Stimulated activated CD8-positive, alpha-beta memory T cell treated with anti-CD3 and anti-CD28 coated beads, Interleukin-12 subunit alpha, Interleukin-12 subunit beta, amount 100 ng/mL, for 1 hour (primary cell): ENCODE measurements at places on chromosomes 16 and 17.
A peak's percentile ranks its signal among the peaks of the same experiment; 100 is the strongest.

DNA sequence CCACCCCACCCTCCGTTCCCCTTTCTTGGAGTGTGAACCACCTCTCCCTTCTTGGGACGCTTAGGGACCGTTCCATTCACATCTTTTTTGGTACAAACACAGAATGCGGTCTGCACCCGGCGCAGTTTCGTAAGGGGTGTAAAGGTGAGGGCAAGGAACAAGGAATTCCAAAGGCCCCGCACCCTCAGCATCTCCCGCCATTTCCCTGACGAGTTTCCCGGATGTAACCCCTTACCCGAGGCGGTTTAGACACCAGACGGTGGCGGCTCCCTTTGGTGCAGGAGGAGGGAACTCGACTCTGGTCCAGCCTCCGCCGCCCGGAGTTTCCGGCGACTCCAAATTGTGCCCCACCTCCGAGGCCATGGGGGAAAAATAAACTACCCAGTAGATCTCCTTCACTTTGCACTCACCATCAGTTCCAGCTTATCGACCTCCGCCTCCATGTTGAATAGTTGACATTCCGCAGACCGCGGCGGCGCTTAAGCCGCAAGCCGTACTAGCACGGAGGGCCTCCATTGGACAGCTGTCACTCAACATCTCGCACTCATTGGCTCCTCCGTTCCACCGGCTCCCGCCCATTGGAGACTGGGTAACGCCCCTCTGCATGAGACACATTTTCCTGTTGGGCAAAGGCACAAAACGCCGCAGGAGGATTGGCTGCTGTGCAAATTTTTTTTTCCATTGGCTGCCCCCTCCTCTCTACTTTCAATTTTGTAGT lies at the start of gene SKA2:
Gene SKA2, minus strand, starts transcription at position 466 of the 718 bp plus-strand sequence. Its CDS starts 23 bp downstream, at position 443.
- peak; percentile 96 for DNase-seq

DNA sequence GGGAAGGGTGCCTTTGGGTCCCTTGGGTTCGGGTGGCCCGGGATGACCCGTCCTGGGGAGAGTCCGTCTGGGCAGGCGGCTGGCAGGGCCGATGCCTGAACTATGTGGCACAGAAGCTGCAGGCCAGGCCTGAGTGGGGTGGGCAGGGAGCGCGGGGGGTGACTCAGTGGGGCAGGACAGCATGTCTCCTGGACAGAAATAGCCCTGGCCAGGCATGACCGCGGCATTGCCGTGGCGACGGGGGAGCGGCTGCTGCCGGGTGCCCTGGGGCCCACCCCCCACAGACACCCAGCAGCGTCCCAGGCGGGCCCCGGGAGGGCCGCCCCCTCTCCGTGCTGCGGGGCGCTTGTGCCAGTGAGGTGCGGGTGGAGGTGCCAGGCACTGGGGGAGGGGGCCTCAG lies 1.8 kb upstream of the C1QTNF8 start:
- DNase-seq = no peak

- DNase-seq = no peak
Measured at GRCh38 chr16:21161211-21161610, 2.7 kb downstream of the LDAF1 start.

DNA sequence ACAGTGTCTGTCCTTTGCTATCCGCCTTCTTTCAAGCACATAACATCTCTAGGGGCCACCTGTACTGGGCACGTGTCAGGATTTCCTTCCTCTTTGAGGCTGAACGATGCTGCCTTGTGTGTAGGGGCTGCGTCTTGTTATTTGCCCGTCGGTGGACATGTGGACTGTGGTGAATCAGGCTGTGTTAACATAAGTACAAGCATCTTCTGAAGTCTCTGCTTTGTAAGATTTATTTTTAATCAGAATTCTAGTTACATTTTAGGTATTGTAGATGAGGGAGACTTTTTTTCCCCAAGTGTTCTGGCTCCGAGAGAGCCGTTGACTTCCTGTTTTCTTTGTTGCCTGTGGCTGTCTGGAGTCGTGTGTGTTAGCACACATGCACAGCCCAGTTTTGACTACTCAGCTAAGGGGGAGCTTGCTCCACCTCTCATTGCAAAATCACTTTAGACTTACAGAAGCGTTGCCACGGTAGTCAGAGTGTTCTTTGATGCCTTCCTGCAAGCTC lies 26.1 kb downstream of the SPG7 start:
- peak; percentile 8 for DNase-seq

GRCh38 chr17:12068946-12069345 lies 48.3 kb downstream of the MAP2K4 start:
- DNase-seq = no peak

GRCh38 chr17:17739388-17740066 lies 58.3 kb downstream of the RAI1 start:
- no peak for DNase-seq

DNA sequence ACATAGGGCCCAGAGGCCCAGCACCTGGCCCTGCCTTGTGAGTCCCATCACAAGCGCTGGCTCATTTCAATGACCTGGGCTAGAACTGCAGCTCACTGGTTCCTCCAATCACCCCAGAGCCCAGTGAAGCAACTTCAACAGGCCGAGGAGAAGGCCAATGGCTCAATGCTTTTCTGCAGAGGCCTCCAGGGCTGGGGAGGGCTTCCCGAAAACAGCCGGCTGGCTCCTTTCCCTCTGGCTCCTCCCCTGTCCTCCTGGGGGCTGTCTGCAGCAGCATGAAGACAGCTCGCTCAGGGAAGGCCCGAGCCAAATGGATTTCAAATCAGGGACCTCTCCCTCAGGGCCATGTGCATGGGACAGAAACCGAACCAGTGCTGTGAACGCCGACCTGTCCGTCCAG lies 121.6 kb downstream of the ZNF423 start:
- no peak for DNase-seq

GRCh38 chr16:21167360-21167759 lies 8.9 kb downstream of the LDAF1 start:
- no peak for DNase-seq

GRCh38 chr16:70331588-70332358 lies 14.9 kb upstream of the DDX19A start:
- no peak for DNase-seq

DNA sequence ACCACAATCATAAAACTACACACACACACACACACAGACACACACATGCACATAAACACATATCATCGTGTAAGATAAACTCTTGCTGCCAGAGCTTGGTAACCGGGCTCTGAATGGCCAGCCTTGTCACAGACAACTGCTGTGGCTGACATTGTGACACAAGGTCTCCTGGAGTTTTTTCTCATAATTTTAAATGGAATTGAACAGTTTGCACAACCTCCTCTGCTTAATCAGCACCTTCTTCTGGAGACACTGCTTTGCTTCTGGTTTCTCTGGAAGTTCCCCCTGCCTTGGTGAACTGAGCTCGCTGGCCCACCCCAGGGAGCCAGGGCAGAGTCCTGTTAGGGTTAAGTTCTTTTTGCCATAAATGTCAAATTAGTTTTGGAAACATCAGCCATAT lies 115.4 kb downstream of the UTP18 start:
- no peak for DNase-seq

- no peak for DNase-seq
Measured at GRCh38 chr17:20063665-20064648, 54.8 kb downstream of the SPECC1 start.

- DNase-seq = no peak
Measured at GRCh38 chr16:65012357-65012756, 109.5 kb downstream of the CDH11 start.

- DNase-seq = no peak
Measured at GRCh38 chr17:50406578-50406977, 9.3 kb upstream of the LRRC59 start.

GRCh38 chr17:29642171-29642611 lies 19.5 kb upstream of the CORO6 start:
- no peak for DNase-seq

DNA sequence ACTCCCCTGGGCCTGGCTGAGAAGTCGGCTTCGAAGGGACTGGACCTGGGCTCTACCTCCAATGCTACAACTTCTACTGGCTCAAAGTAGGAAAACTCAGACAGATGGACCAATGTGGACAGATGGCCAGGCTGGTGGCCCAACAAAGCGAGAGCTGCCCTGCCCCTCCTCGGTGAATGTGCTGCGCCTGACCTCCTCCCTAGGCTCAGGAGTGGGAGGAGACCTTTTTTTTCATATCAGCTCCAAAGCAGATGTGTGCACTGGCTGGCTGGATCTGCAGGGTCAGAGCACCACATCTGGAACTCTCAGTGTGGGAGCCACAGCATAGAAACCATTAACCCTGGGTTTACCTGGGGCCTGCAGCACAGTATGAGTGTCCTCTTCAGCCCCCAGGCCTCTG lies 20.8 kb downstream of the ATP6V0D1 start:
- DNase-seq = no peak

DNA sequence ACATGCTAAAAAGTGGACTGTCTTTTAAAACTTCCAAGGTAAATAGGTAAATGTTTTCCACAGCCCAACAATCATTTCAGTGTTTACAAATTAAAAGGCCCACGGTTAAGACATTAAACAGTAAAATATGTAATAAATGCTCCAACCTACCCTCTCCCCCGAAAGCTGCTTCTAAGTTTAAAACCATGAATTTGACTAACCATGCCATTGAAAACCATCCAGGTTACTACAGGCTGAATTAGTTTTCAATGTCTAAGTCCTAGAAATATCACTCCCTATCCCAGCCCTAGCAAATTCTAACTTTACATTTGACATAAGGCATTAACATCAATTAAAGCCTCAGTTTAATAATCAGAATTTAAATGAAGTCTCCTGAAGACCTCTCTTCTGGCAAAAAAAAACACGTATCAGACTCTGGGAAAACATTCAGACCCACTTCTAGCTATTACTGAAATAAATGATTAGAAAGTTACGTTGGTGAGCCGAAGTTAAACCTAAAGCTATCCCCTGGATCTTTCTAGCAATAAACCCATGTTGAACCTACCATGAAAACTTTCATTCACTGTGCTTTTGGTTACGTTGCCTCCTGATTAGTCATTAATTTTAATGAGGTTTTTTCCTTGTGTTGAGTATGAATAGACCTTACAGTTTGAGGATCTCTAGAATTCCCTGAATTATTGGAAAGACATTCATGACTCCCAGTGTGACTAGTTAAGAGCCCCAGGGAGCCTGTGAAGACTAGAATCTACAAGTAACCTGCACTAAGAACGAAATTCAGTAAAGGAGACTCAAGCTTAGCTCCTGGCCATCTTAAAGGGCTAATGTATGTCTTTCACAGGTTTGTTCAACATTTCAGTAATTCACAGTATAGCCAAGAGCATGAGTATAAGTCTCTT lies 1.7 kb upstream of the POLG2 start:
- DNase-seq = no peak

DNA sequence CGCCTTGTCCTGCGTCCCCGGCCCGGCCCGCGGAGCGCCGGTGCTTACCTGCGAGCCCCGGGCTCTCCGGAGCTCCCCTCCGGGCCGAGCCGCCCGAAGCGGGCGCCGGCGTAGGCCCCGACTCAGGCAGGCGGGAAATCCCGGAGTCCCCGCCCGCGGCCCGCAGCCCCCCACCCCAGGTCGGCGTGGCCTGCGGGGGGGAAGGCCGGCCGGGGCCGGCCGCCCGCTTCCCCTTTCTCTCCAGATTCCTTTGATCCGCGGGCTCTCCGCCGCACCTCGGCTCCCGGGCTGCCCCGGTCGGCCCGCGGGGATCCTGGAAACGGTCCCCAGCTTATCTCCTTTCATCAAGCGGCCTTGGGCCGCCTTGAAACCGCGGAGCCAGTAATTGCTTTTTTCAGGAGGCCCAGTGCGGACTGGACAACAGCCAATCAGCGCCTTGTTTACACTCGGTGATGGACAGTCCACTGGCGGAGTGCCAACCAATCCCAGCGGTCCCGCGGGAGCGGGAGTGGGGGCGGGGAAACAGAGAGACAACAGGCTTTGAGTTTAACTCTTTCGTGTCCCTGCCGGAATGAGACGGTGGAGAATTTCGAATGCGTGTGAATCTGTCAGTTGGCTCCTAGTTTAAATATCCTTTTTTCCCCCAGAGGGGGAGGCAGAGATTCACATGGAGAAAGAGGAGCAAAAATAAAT lies 1.4 kb upstream of the BAHCC1 start:
- DNase-seq = no peak

DNA sequence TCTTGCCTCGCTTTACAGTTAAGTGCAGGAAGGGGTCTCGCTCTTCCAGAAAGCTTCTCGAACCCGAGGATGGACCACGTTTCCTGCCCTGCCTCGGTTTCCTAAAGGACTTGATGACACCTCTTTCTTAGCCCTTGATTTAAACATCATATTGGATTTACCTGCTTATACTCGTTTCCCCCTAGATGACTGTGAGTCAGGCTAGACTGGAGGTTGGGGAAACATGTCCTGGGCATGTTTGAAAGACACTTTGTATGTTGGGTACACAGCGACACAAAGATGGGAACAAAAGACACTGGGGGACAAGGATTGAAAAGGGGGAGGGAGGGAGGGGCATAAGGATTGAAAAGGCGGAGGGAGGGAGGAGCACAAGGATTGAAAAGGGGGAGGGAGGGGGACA lies 30.0 kb downstream of the SDK2 start:
- no peak for DNase-seq

DNA sequence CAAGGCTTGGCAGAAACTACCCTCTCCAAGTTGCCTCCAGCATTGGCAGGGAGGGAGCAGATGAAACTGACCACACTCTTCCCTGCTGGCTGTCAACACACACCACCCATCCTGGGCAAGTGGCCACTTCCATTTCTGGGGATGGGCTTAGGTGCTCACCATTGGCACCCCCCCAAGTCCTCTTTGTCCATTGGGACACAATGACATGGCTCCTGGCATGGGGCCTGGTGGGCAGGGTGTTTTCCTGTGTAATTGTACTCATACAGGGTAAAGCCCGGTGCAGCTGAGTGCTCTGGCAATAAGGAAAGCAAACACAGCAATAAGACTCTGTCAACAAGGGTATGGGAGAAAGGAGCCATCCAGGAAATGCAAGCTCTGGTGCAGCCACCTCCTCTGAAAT lies 22.6 kb downstream of the SCNN1B start:
- no peak for DNase-seq

DNA sequence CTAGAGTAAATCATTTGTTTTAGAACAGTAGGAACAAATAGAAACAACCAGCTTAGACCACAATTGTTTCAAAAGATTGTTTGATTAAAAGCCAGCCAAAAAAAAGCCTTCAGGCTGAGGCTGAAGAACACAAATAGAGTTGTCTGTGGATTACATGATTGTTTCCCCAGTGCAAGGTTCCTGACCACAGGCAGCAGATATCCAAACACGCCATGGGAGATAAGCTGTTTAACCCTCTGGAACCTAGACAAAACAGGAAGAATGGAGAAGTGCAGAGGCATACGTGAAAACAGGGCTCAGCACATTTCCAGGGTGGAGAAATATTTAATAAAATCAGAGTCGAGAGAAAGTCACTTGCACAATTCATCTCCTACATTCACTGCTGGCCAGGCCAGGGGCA lies 21.0 kb downstream of the ATPAF2 start:
- no peak for DNase-seq

- DNase-seq = no peak
Measured at GRCh38 chr16:16182918-16183317, 40.4 kb downstream of the ABCC6 start.

GRCh38 chr17:44350733-44351226 lies 5.7 kb downstream of the GRN start:
- peak; percentile 61 for DNase-seq

- no peak for DNase-seq
Measured at GRCh38 chr17:39697961-39698360, 1.9 kb upstream of the ERBB2 start.

GRCh38 chr17:36920032-36921005 lies 17.0 kb upstream of the LHX1 start:
- no peak for DNase-seq
